PC-9 (cell line): ENCODE measurements at places on chromosomes 7 and 10. TPM values are rescaled to one million over a fixed set of nuclear protein-coding genes. Genes with fewer than 3 reads are reported as not detected.

- no peak overlapping the region for H3K4me3 ChIP-seq
- peaks cover 19% of the 10 kb centered on the region for H3K4me1 ChIP-seq
- DNase-seq = no peak
- H3K27me3 ChIP-seq = no peaks in the 10 kb centered on the region
- no peak overlapping the region for H3K27ac ChIP-seq
Observed at GRCh38 chr7:106655703-106656498, 5.1 kb downstream of the CCDC71L start.

Gene CALCR
- not detected in 2 replicates for total RNA-seq

- no peaks in the 10 kb centered on the region for H3K36me3 ChIP-seq
- H3K4me1 ChIP-seq = no peaks in the 10 kb centered on the region
- H3K4me3 ChIP-seq = no peak overlapping the region
- H3K27ac ChIP-seq = no peak overlapping the region
Observed at GRCh38 chr7:89183712-89184111, 388.2 kb upstream of the TEX47 start.

- no peak overlapping the region for H3K4me3 ChIP-seq
- H3K4me1 ChIP-seq = no peaks in the 10 kb centered on the region
- H3K27me3 ChIP-seq = no peaks in the 10 kb centered on the region
- DNase-seq = no peak
- H3K36me3 ChIP-seq = no peaks in the 10 kb centered on the region
Observed at GRCh38 chr10:125990974-125991373, 94.6 kb downstream of the FANK1 start.

Gene SFTPD
- total RNA-seq = 1.5 TPM in 1 of 2 replicates, not detected in the other

DNA sequence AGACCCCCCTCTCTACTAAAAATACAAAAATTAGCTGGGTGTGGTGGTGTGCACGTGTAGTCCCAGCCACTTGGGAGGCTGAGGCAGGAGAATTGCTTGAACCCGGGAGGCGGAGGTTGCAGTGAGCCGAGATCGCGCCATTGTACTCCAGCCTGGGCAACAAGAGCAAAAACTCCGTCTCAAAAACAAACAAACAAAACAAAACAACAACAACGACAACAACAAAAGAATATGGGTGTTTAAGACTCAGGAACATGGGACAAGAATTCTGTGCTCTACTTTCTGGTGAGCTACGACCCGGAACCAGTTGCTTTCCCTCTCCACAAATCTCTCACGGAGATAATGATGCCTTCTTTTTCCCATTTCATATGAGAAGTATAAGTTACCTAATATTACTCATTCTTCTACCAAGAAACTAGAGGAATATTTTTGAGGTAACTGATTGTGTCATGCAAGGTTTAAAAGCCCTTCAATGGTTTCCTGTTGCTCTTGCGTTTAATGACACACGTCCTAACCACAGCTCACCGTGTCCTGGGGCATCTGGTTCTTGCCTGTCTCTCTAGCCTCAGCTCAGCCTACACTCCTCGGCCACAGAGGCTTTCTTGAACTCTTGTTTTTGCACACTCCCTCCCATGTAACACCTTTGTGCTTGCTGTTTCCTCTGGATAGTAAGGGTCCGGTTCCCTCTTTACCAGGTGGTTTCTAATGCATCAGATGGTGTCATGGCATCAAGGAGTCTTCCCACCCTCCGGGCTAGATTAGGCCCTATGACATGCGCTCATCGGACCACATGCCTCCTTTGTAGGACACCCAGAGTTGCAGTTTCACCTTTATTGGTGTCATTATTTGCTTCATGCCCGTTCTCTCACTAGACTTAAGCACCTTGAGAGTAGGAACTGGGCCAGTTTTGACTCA lies 67.5 kb downstream of the PFKFB3 start:
- H3K27me3 ChIP-seq = no peaks in the 10 kb centered on the region
- H3K4me1 ChIP-seq = peaks cover 8% of the 10 kb centered on the region
- DNase-seq = no peak
- H3K36me3 ChIP-seq = no peaks in the 10 kb centered on the region
- H3K27ac ChIP-seq = no peak overlapping the region
- H3K4me3 ChIP-seq = no peak overlapping the region
